ENCODE measurements at places on chromosomes 3 and 15. TPM values are rescaled to one million over a fixed set of nuclear protein-coding genes. Genes with fewer than 3 reads are reported as not detected.

- no peak for DNase-seq
These were observed 722 bp downstream of the CHRNA3 start for GRCh38 chr15:78620021-78620526.

DNA sequence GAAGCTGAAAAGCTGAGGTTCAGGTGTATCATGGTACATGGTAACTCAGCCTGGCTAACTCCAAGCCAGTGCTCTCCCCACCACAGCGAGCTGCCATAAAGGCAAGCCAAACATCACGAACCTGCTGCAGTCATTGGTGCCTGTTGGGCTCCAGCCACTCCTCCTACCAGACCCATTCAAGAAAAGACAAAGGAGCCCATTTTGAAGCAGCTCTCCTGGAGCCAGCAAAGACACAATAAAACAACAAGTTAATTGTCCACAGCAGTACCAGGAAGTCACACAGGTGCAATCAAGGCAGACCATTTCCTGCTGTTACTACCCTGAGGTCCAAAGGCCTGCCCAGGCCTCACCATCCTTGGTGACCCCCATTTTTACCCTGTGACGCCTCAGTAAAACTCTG is 77.6 kb downstream of the DAPK2 start:
- DNase-seq, result no peak

DNA sequence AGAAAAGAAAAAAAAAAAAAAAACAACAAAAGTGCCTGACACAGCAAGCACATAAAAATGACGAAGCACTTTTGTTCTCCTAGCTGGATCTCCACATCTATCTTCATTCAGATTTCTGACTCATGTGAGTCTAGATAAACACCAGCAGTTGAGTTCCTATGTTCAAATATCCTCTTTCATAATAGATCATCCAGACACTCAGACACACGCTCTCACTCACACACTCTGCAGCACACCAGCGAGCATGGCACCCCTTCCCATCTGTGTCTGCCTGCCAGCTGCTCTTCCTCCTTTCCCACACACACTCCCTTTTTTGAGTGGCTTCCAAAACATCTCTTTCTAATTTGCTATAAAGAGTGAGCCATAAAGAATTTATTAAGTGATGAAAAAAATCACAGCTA is 19.8 kb upstream of the CELF6 start:
- DNase-seq, result no peak

DNA sequence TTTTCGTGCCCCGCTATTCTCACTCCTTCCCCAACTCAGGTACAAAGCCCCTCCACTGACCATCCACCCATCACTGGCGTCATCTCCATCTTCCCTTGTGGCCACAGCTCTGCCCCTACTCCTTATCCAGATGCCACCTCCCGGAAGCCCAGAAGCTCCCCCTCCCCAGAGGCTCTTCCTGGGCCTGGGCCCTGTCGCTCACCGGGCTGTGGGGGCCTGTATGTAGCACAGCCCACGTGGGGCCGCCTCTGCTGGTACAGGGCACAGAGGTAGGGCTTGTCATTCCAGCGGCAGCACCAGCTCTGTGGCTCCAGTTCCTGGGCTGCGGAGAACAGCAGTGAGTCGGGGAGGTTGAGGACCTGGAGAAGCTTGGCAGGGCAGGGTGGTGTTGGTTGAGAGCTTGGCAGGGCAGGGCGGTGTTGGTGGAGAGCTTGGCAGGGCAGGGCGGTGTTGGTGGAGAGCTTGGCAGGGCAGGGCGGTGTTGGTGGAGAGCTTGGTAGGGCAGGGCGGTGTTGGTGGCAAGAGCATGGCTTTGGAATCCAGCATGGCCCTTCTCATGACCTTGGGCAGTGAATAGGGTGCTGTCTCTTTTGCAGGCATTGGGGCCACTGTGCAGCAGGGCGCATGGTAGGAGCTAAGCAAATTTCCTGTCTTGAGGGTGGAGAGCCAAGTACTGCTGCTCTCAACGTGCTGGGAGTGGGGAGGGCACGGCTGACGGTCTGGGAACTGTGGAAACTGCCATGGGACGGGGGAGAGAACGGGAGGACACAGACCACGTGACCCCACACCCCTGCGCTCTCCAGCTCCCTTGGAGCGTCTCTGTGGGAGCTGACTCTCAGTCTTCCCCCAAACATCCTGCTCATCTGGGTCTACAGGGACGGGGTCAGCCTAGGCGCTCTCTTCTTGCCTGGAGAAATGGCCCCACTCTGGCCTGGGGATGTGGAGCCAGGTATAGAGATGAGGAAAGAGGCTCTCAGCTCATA is 43.4 kb downstream of the MUC20 start:
- DNase-seq, result no peak

DNA sequence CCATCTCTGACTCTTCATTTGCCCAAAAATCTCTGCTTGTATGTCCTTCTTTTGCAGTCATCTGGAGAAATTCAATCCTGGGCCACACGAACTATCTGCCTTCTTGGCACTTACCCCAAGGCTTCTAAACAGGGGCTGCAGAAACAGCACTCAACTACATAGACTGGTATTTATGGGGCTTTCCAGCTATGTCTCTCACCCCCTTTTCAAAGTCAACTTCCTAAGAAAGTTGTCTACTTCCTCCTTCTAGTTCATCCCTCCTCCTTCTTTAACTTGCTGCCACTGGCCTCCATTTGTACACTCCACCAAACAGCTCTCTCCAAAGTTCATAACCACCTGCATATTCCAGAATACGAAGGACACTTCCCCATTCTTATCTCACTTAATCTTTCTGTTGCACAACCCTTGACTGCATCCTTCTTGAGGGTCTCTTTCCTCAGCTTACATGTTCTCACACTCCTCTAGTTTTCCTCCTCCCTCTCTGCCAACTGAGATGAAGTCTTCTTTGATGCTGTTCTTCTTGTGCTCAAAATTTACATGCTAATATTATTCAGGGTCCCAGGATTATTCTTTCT is 55.2 kb downstream of the PLD1 start:
- DNase-seq, result no peak

- no peak for DNase-seq
These were observed 34.0 kb upstream of the PCSK6 start for GRCh38 chr15:101523560-101523940.

GRCh38 chr15:59274126-59274970 is 67.7 kb downstream of the LDHAL6B start:
- DNase-seq, result no peak

DNA sequence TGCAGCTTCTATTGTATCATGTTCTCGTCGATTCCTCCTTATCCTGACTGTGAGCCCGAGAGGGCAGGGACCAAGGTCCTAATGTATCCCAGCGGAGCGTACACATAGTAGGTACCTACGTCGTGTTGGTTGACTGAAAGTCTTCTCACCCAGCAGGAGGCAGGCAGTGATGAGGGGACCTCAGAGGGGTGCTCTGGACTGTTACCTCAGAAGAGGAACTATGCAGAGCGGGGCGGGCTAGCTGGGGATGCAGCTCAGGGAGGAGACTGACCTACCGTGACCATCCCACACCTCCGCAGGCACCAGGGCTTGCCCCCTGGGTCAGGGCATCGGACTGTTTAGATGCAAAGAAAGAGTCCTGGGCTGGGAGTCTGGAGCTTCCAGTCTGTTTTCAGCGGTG is 11.4 kb downstream of the CHAC1 start:
- DNase-seq, result no peak

DNA sequence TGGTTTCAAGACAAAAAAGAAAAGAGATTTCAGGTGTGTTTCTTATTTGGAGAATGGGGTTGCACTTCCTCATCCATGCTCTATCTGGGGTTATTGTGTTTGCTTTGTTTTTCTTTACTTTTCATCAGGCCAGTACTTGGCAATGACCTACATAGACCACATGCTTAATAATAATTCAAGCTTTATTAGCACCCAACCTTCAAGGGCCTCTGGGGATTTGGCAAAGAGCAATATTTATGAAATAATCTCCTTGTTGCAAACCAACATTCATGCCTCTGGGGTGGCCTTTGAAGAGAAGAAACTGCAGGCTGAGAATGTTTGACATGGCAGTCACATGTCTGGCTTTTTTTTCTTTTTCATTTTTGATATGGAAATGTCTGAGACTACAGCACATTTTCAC is 68.2 kb upstream of the SNRK start:
- no peak for DNase-seq

- no peak for DNase-seq
These were observed 59.0 kb downstream of the FRMD4B start for GRCh38 chr3:69326855-69327300.

DNA sequence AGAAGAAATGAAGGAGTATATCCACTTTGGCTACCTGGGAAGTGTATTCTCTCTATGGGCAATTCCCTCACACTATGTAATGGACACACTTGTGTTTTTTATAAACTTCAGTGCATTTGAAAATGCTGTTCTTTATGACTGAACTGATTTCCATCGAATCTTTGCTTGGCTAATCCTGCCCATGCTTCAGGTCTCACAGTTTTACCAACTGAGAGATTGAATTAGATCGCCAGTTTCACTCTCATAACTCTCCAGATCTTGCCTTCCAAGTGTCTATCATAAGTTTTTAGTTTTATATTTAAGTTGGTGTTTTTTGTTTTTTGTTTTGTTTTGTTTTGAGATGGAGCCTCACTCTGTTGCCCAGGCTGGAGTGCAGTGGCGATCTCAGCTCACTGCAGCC is 73.5 kb upstream of the MBNL1 start:
- DNase-seq, result no peak

GRCh38 chr3:36989005-36989404 is 3.9 kb downstream of the EPM2AIP1 start:
- no peak for DNase-seq

DNA sequence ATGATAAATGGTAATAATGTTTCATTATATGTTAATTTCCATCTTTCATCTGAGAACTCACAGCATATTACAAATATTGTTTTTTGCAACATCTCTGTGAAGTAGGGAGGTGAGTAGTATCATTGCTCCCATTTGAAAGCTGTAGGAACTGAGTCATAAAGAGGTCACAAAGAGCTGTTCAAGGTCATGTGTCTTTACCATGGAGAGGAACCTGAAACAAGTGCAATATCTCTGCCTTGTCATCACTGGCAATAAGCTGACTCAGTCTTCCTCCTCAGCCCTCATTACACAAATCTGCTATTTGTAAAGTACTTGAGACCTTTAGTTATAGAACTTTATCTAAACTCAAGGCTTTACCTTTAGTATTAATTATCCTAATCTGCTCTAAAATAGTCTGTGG is 4.4 kb upstream of the ATP13A4 start:
- DNase-seq, result no peak

- DNase-seq, result no peak
These were observed 87.0 kb upstream of the LMOD3 start for GRCh38 chr3:69209413-69209812.

GRCh38 chr3:122826278-122826677 is 31.4 kb downstream of the SLC49A4 start:
- DNase-seq, result no peak

RASGRP1 gene
- 1.1 TPM for polyA plus RNA-seq

SEMA3F gene
- polyA plus RNA-seq, result 115 TPM
